Epithelial cell of alveolus of lung (primary cell): ENCODE measurements at places on chromosomes 6 and 20. TPM values are rescaled to one million over a fixed set of nuclear protein-coding genes. Genes with fewer than 3 reads are reported as not detected.

DNMT3B gene
- 1.9 and 2.3 TPM in 2 replicates for total RNA-seq

OR2B6 gene
- total RNA-seq, result not detected in 2 replicates

ANKRD66 gene
- not detected in 2 replicates for total RNA-seq

ULBP3 gene
- total RNA-seq, result 4.7 and 6.5 TPM in 2 replicates

TCF21 gene
- 5.6 and 119 TPM in 2 replicates for total RNA-seq

SIRPA gene
- total RNA-seq, result 26.3 and 31.5 TPM in 2 replicates

VIP gene
- not detected in 2 replicates for total RNA-seq

EYA4 gene
- total RNA-seq, result 10.3 and 44.1 TPM in 2 replicates

MLN gene
- not detected in 2 replicates for total RNA-seq

SCUBE3 gene
- 0.16 and 0.26 TPM in 2 replicates for total RNA-seq

CLDN20 gene
- not detected in 2 replicates for total RNA-seq

GPSM3 gene
- 9.7 and 17.7 TPM in 2 replicates for total RNA-seq

FOXF2 gene
- total RNA-seq, result 17.8 and 106 TPM in 2 replicates

SAMD5 gene
- total RNA-seq, result 0.65 and 1.9 TPM in 2 replicates

CYP24A1 gene
- total RNA-seq, result 2.1 TPM in 1 of 2 replicates, not detected in the other

TMC2 gene
- total RNA-seq, result not detected in 2 replicates
